ENCODE measurements at places on chromosomes 12 and 14. TPM values are rescaled to one million over a fixed set of nuclear protein-coding genes. Genes with fewer than 3 reads are reported as not detected.

Gene TROAP
- 22.4 TPM for polyA plus RNA-seq

GRCh38 chr12:13154831-13155230 lies 41.7 kb upstream of the EMP1 start:
- no peak for DNase-seq

GRCh38 chr12:128961308-128961902 lies 108.1 kb downstream of the GLT1D1 start:
- DNase-seq, result no peak

Gene SERPINA6
- polyA plus RNA-seq, result not detected

Gene GPRC5D
- polyA plus RNA-seq, result 0.08 TPM
